ENCODE measurements at places on chromosomes 3 and 15.

DNA sequence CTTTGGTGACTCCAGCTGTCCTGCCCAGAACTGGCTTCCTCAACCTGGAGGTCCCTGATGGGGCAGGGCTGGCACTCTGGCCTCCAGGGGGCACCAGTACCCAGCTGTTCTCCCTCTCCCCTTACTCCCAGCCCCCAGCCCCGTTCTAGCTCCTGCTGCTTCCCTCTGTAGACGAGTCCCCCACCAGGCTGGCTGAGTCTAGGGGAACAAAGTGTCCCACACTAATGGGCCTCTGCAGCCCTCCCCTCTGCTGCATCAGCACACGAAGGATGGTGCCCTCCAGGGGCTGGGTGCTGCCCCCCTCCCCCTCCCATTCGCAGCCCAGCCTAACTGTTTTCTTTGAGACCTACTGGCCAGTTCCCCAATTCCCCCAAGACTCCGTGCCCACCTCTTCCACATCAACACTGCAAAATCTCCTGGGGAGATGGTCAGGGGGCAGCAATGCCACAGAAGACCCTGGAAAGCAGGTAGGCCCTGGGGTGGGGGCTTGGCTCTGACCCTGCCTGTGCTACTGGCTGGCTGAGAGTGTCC is 4.2 kb downstream of the RHCG start:
- DNase-seq: no peak

- DNase-seq: no peak
These were observed 397.1 kb upstream of the KCNMB2 start for GRCh38 chr3:178139116-178139515.

DNA sequence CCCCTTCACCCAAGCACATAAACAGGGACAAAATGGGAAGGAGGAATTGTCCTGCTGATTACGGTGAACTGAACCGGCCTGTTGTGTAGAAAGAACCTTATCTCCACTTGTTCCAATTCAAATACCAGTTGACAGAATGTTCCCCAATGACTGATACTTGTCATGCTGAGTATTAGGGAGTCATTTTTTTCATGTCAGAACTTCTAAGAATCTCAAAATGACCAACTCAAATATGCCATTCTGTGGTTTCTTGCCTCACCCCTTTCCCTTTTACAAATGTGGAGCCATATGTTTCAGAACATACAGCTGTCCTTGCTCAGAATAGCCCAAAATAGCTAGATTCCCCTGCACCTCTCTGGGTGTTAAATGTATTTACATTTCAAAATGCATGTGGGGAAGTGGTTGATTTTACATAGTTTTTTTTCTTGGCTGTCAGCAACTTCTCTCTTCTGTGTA is 405.9 kb upstream of the TBL1XR1 start:
- no peak for DNase-seq

GRCh38 chr3:10757021-10757820 is 58.8 kb upstream of the SLC6A11 start:
- no peak for DNase-seq

DNA sequence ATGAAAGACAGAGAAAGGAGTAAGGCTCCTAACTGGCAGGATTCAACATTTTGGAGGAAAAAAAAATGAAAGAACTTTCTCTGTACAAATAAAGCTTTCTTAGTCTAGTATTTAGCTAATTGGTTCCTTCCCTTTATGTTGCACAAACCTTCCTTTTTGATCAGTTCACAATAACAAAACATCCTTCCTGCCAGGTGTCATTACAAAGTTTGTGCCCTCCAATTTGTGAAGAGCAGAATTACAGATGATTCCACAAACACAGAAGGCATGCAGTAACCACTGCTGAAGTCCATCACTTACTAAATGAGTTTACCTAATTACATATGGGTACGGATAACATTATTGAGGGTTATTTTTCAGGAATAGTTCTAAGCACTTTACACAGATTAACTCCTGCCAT is 179.9 kb downstream of the FMN1 start:
- DNase-seq: no peak

- no peak for DNase-seq
These were observed 28.7 kb upstream of the COL6A6 start for GRCh38 chr3:130488288-130488687.

DNA sequence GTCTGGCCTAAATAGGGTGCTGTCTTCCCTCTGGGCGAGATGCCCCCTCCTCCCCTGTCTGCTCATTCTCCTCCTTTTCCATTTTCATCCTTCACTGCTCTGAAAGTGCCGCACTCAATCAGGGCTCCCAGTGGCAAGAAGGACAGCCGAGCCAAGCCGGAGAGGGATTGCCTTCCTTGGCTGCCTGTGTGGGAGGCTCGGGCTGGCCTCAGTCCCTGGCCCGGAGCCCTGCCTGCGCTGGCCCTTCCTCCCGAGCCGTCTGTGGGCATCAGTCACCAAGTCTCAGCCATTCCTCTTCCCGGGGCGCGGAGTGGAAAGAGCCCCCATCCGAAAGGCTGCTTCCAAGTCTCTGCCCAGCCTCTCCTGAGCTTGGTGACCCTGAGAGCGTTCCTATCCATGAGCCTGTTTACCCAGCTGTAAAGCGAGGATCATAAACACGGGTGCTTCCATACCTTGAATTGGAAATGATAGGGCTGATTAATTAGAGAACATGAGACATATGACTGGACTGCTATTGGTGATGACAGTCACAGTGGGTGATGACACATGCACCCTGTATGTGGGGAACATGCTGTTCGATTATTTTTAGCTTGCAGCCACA is 59.1 kb upstream of the TLE3 start:
- DNase-seq: no peak

GRCh38 chr3:50534681-50535330 is 31.4 kb upstream of the CACNA2D2 start:
- DNase-seq: no peak

- no peak for DNase-seq
These were observed 2.5 kb downstream of the GOLIM4 start for GRCh38 chr3:168093229-168093628.

- DNase-seq: no peak
These were observed 355.1 kb upstream of the KCNMB2 start for GRCh38 chr3:178181088-178181487.

DNA sequence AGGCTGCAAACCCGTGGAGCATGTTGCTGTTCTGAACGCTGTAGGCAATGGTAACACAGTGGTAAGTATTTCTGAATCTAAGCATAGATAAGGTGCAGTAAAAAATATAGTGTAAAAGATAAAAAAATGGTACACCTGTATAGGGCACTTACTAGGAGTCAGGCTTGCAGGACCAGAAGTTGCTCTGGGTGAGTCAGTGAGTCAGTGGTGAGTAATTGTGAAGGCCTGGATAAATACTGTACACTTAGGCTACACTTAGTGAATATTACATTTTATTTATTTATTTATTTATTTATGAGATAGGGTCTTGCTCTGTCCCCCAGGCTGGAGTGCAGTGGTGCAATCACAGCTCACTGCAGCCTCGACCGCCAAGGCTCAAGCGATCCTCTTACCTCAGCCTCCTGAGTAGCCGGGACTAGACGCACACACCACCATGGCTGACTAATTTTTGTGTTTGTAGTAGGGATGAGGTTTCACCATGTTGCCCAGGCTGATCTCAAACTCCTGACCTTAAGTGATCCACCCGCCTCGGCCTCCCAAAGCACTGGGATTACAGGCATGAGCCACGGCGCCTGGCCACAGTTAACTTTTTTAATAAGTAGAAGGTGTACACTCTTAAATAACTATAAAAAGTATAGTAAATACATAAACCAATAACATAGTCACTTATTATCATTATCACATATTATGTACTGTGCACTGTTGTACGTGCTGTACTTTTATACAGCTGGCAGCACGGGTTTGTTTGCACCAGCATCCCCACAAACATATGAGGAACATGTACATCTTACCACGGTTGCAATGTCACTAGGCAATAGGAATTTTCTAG is 155.1 kb downstream of the IGF1R start:
- DNase-seq: no peak

GRCh38 chr15:73028031-73028430 is 24.2 kb upstream of the NEO1 start:
- DNase-seq: no peak

DNA sequence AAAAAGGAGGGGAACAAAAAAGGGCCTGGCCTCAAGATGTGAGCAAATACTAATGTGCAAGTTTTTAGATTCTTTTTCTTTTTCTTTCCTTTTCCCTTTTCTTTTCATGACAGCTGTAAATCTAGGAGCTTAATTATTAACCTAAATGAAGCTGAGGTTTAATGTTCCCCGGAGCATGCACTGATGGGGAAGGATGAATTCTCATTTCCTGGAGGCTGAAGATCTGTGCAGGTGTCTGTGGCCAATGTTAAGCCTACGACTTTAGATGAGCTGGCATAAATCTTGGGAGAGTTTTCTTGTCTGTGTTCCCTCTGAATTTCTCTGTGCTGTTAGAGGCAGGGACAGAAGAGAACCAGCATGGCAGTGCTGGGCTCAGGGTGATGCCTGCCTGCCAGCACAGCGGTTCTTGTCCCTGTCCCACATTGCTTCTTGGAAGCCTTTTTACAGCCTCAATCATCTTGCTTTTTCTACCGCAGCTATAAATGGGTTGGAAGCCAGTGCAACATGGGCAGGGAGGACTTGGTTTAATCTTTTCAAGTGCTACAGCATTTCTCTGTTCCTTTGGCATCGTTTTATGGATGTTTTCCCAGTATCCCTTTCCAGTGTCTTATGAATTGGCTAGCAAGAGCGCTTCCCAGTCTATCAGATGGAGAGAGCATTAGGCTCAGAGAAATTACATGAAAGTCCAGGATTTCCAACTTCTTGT is 119.1 kb downstream of the ATG7 start:
- DNase-seq: no peak

- DNase-seq: no peak
These were observed 72.6 kb downstream of the REC114 start for GRCh38 chr15:73515527-73515926.

DNA sequence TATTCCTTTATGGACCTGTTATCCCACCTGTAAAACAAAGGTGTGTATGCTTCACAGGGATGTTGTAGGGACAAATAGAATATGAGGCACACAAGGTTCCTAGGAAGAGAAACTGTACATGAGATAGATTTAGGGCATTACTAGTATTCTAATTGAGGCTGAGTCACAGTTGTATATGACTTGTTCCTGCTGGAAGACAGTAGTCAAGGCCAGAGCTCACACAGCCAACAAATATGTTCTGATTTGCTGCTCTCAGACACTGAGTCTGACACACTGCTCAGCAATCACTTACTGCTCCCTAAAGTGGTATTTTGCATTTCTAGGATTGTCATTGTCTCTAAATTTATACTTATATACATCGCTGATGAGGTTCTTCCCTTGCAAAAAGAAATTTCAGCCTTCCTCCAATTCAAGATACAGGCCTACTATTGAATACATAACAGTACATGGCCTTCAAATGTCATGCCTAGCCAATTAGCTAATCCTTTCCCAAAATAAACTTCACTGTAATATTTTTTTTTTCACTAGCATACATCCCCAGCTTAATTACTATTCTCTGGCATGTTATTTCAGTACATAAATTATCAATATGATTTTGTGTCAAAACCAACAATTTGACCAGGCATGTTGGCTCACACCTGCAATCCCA is 69.8 kb downstream of the TIGIT start:
- DNase-seq: no peak

- no peak for DNase-seq
These were observed 182.5 kb downstream of the NFKBIZ start for GRCh38 chr3:102031834-102032233.

- no peak for DNase-seq
These were observed 215.0 kb downstream of the MECOM start for GRCh38 chr3:169448501-169448900.

- no peak for DNase-seq
These were observed 26.4 kb upstream of the KLF13 start for GRCh38 chr15:31300208-31300661.

GRCh38 chr3:79019137-79019923 is 748.5 kb downstream of the ROBO1 start:
- no peak for DNase-seq

DNA sequence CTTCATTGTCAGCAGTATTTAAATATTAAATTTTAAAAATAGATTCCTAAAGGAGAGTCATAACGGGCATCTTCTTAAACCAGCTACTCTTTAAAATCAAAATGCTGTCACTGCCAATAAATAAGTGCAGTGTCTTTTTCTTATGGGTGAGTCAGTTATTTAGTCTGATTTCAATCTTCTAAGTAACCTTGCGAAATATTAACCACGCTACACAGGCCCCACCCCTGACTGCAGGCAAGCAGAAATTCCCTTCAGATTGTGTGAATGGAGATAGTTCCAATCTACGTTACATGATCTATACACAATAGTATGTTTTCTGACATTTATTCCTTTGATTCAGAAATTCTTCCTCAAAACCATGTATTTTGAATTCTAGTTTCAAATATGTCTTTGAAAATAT is 141.5 kb downstream of the GADL1 start:
- DNase-seq: no peak

GRCh38 chr3:80492162-80492561 is 724.4 kb upstream of the ROBO1 start:
- no peak for DNase-seq

GRCh38 chr3:45332493-45332892 is 55.9 kb upstream of the LARS2 start:
- no peak for DNase-seq

- no peak for DNase-seq
These were observed 196.7 kb upstream of the WNT5A start for GRCh38 chr3:55683666-55684270.

DNA sequence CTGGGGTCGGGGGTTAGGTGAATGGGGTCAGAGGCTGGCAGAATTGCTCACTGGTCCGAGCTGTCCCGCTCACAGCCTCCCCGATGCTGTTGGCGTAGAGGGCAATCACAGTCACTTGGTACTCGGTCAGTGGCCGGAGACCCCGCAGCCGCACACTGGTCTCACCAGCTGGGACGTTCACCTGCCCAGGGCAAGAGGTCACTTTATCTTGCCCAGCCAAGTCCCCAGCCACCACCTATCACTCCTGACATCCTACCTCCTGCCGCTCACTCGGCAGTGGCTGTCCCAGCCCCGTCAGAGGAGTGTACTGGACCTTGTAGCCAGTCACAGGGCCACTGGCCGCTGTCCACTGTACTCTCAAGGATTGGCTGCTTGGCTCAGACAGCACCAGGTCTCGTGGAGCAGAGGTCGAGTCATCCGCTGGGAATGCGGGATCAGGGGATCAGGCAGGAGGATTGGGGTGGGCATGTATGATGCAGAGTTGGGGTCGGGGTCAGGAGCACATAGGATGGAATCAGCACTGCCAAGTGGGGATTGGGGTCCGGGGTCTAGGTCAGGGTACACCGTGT is 2.5 kb downstream of the COL7A1 start:
- no peak for DNase-seq

GRCh38 chr3:32398531-32398930 is 6.9 kb downstream of the CMTM7 start:
- no peak for DNase-seq

GRCh38 chr15:85097250-85097649 is 115.6 kb downstream of the PDE8A start:
- no peak for DNase-seq
